ENCODE measurements at places on chromosomes 11 and 22.

DNA sequence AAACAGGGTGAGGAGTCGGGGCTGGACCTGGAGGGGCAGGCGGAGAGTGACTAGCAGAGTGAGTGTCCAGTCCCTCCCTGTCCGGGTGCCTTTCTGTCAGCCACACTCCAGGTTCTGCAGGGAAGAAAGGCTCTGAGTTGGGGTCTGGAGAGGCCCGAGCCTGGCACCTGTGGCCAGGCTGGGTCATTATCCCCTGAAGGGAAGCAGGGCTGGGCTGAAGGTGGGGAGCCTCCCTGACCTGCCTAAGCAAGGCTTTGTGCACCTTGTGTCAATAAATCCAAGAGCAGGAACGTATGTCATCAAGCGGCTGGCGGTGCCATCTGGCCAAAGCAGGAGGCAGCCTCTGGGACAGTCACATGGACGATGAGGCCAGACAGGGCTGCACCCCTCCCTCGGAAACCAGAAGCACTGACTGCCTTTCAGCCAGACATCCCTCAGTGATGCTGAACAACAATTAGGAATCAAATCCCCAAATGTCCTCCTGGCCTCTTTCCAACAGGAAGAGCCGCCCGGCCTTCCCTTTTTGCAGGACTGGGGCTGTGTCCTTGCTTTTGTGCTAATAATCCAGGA, 73.9 kb upstream of the FGF3 start:
- DNase-seq: no peak

DNA sequence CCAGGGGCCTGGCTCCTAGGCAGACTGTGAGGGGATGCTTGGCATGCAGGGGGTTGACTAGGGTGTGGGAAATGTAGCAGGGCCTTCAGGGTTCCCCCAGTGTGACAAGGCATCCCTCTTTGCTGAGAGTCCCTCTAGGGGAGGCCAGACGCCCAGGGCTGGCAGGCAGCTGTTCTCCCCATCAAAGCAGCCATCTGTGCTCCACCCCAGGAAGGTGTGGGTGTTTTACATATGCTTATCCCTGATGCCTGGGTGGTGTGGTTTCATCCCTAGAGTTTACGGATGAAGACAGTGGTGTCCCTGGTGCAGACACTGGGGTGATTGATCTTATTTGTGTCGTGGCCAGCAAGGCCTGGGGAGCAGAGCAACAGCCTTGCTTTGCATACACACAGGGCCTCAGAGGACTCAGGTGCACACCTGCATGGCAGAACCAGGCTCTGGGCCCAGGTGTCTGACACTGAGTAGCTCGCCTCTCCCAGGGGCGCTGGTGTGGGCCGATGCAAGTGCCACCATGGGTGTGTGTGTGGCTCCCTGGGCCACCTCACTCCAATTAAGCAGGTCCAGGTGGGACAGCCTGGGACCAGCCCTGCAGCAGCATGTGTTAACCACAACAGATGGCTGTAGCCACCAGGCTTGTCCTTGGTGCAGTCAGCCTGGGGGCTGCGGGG, 74.2 kb downstream of the MED15 start:
- no peak for DNase-seq

- no peak for DNase-seq
Measured at GRCh38 chr11:131819865-131820264, 449.4 kb downstream of the NTM start.

DNA sequence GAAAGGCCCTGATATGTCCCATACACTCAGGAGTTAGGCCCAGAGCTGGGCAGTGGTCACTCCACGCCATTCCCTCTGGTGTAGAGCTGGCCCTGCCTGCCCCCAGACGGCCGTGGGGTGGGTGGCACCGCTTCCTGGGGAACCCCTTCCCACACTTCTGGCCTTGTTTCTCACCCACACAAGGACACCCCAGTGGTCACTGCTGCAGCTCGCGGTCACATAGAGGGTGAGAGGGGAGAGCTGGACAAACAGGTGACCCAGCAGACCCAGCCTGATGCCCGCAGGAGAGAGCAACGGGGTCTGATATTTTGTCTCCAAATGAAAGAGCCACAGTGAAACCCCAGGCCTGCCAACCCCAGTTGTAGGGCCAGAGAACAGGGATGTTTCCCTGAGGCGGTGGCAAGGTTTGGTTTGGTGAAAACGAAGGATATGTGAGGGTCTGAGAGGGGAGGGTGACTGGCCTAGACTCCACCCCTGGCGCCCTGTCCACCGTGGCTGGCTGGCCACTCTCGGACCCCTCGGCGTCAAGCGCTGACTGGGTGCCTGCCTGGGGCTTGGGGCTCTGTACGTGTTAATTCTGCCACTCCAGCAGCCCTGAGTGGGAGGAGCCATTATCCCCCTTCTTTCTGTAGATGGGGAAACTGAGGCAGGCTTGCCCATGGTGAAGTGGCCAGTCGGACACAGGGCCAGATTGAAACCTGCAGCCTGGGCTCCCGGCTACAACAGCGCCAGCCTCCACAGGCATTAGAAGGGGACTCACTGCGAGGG, 71.0 kb upstream of the PPARA start:
- DNase-seq: no peak

DNA sequence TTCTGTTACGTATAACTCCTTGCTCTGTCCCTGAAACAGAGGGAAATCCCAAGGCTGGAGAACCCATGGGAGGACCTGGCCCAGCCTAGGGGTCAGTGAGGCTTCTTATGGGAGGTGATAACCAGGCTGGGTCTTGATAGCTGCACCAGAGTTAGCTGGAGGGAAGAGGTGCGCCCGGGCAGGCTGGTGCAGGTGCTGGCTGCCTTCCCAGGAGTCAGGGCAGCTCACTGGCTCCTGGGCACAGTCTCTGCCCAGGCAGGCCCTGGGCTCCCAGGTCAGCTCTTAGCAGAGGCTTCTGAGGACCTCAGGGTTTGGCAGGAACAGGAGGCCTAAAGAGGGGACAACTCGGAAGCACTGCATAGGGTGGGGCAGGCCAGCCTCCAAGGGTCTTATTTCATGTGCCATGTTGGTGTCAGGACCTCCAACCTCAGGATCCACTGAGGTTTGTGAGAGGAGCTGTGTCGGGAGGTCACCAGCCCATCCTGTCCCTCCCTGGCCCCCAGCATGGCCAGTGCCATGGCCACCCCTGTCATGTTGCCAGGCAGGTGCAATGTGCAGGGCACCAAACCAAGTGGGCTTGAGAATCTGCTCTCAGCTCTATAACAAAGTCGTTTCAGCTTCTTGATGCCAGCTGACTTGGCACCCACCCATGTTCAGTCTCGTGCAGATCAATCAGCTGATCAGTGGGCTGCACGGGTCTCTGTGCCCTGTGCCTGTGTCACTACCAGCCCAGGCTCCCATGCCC, 20.5 kb upstream of the CELSR1 start:
- no peak for DNase-seq
